Stimulated activated CD4-positive, alpha-beta T cell treated with anti-CD3 and anti-CD28 coated beads, Interleukin-2, amount 100 ng/mL, for 48 hours (primary cell): ENCODE measurements at places on chromosomes 6 and 20.

- DNase-seq, result peak; percentile 44
These were observed 474 bp downstream of the CEBPB start for GRCh38 chr20:50191065-50191543.

GRCh38 chr6:6635291-6635690 is 46.8 kb downstream of the LY86 start:
- no peak for DNase-seq

DNA sequence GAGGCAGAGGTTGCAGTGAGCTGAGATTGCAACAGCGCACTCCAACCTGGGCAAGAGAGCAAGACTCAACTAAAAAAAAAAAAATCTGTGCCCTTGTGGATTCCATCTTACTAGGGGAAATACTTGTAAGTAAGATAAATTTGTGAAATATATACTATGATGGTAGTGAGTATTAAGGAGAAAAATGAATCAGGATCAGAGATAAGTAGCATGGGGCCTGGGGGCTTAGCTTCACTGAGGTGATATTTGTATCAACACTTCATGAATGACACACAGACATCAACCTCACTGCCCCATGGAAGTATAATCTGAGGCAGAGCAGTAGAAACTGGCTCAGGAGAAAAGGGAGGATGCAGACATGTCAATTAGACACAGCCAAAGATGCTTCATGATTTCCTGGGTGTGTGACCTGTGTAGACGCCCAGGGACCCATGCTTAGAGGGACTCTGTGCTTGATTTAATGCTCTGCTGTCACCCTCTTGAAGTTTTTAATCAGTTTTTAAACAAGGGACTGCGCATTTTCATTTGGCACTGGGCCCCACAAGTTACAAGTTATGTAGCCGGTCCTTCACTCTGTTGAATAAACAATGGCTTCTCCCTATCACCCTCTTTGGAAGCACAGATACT is 41.9 kb downstream of the PCNA start:
- DNase-seq, result no peak

DNA sequence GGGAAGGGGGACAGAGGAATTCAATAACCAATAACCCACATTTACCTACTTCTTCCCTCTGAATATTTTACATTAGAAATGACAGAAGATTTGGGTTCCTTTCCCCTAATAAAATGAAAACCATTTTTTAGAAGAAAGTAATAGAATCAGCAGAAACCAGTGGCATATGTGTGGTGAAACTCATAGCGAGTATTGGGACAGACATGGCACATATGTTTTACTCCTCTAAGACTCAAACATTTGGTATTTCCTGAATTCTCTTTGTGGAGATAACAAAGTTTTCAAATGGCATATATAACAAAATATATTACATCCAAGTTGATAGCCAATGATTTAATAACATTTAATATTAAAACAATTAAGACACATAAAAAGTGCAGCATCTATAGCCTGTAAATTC is 12.9 kb upstream of the BEND3 start:
- DNase-seq, result no peak

- no peak for DNase-seq
These were observed 97.4 kb downstream of the IYD start for GRCh38 chr6:150466196-150466595.

DNA sequence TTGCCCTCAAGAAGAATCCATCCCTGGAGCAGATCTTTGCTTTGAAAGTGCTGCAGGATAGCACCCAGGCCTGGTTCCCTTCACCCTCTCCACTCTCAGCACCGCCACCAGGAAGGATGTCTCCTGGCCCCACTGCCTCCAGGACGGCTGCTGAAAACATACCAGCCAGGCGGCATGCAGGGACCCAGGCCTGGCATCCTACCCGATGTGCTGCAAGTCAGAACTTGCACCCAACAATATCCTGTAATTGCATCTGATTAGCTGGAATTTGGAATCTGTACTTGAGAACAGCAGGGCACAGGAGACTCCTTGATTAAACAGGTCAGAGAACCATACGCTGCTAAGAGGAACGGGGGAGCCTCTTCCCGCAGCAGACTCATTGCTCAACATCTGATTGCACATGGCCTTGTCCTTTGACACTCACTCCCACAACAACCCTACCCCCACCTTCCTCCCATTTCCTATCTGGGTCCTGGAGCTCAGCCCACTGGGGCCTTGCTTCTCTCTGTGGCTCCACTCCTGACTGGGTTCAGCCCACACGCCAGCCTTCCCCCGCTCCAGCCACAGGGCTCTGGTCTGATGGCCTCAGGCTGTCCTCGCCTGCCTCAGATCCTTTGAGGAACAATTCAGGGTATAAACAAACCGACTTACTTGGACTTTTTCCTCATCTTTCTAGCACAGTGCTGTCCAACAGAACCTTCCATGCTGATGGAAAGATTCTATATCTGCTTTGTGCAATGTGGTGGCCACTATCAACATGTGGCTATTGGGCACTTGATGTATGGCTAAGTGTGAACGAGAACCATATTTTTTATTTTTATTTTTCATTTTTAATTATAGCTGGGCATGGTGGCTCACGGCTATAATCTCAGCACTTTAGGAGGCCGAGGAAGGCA is 78.0 kb downstream of the FGD2 start:
- DNase-seq, result no peak
